ENCODE measurements at places on chromosomes 11 and 22.

DNA sequence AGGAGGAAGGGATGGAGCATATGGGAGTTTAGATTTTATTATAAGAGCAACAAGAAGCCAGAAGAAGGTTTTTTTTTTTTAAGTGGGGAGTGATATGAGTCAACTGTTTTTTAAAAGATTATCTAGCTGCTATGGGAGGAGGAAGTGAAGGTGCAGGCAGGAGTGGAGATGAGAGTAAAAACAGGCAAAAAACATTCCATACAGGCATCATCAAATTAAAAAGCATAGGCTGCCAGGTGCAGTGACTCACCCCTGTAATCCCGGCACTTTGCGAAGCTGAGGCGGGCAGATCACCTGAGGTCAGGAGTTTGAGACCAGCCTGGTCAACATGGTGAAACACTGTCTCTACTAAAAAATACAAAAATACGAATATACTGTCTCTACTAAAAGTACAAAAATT, 368.4 kb upstream of the MTNR1B start:
- no peak overlapping the region for H3K4me3 ChIP-seq
- no peak for DNase-seq
- no peaks in the 10 kb centered on the region for H3K36me3 ChIP-seq
- no peaks in the 10 kb centered on the region for H3K4me1 ChIP-seq
- no peaks in the 10 kb centered on the region for H3K27me3 ChIP-seq

DNA sequence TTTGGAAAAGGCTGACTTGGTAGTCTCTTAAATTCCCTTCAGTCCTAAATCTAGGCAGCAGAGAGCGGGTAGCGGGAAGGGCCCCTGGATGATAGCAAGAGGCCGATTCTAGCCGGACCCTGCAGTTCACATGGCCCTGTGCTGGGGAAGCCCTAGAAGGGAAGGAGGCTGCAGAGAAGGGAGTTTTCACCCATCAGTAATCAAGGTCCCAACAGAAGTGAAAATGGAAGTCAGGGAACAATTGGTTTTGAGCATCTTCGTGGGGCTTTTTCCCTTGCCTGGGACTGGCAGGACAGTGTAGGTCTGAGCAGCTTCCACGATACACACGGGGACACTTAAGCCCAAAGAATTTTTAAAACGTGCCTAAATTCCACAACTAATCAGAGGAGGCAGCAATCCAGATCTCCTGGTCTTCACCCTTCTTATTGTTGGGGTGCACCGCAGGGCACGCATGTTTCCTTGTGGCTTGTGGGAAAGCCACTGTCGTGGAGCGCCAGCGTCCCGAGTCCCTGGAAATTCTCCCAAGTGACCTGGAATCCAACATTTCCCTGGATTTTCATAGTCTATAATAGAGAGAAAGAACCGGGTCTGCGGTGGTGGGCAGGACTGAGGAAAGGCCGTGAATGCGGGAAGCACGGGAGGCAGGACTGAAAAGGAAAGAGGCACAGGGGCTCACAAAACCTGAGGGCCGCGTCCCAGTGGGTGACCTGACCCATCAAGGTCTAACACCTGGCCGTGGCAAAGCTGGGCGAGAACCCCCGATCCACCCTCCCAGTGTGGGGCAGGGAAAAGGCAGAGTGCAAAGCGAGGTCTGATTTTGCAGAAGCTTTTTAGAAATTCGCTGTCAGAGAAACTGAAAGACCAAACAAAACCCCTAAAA, 846 bp upstream of the OAF start:
- peaks cover 15% of the 10 kb centered on the region for H3K4me1 ChIP-seq
- no peak for DNase-seq
- H3K4me3 ChIP-seq: peak overlapping the region; percentile 91
- no peak overlapping the region for H3K27ac ChIP-seq
- H3K36me3 ChIP-seq: no peaks in the 10 kb centered on the region
- no peaks in the 10 kb centered on the region for H3K27me3 ChIP-seq

- H3K4me3 ChIP-seq: peak overlapping the region; percentile 95
- no peaks in the 10 kb centered on the region for H3K36me3 ChIP-seq
- no peaks in the 10 kb centered on the region for H3K27me3 ChIP-seq
- H3K27ac ChIP-seq: peak overlapping the region; percentile 87
These were observed 465 bp downstream of the MAPK1 start for GRCh38 chr22:21866833-21867527.

GRCh38 chr11:66866511-66866986, 9.7 kb downstream of the LRFN4 start:
- H3K27me3 ChIP-seq: no peaks in the 10 kb centered on the region
- no peak for DNase-seq
- no peak overlapping the region for H3K27ac ChIP-seq
- peaks cover 3% of the 10 kb centered on the region for H3K36me3 ChIP-seq
- H3K4me3 ChIP-seq: no peak overlapping the region

GRCh38 chr22:35523167-35523947, 17.3 kb upstream of the RASD2 start:
- H3K4me3 ChIP-seq: no peak overlapping the region
- DNase-seq: no peak
- H3K27me3 ChIP-seq: no peaks in the 10 kb centered on the region

DNA sequence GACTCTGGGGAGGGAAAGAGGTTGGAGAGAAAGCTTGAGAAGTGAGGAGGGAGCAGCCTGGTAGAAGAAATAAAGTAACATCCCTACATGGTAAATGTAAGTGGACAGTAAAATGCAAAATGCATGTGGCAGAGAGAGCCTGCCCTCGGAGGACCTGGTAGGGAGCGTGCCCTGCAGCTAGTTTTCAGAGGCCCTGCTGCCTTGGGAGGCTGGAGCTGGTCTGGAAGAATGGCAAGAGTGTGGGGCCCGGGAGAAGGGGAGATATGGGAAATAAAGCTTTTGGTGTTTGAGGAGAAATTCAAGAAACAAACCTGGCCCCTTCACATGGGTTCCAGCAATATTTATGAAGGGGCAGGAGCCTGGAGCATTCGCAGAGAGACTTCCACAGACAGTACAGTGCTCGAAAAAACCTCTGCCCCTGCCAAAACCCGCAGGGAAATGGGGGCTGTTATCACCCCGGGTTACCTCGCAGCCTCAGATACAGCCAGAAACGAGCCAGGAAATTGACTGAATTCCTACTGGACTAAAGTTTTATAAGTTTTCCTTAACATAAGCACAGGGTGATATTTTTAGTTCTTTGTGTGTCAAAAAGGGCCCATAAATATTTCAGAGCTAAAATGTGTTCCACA, 363.0 kb downstream of the TENM4 start:
- H3K4me3 ChIP-seq: no peak overlapping the region
- no peaks in the 10 kb centered on the region for H3K4me1 ChIP-seq
- DNase-seq: no peak
- H3K27me3 ChIP-seq: no peaks in the 10 kb centered on the region
- no peaks in the 10 kb centered on the region for H3K36me3 ChIP-seq

- DNase-seq: no peak
- H3K4me1 ChIP-seq: no peaks in the 10 kb centered on the region
- H3K4me3 ChIP-seq: no peak overlapping the region
- no peaks in the 10 kb centered on the region for H3K27me3 ChIP-seq
These were observed 29.1 kb upstream of the TXNRD2 start for GRCh38 chr22:19970479-19971275.

GRCh38 chr11:45884596-45885185, 760 bp upstream of the MAPK8IP1 start:
- no peak for DNase-seq
- no peaks in the 10 kb centered on the region for H3K27me3 ChIP-seq
- H3K4me3 ChIP-seq: no peak overlapping the region
- peaks cover 6% of the 10 kb centered on the region for H3K4me1 ChIP-seq
- H3K36me3 ChIP-seq: peaks cover 25% of the 10 kb centered on the region
- no peak overlapping the region for H3K27ac ChIP-seq

DNA sequence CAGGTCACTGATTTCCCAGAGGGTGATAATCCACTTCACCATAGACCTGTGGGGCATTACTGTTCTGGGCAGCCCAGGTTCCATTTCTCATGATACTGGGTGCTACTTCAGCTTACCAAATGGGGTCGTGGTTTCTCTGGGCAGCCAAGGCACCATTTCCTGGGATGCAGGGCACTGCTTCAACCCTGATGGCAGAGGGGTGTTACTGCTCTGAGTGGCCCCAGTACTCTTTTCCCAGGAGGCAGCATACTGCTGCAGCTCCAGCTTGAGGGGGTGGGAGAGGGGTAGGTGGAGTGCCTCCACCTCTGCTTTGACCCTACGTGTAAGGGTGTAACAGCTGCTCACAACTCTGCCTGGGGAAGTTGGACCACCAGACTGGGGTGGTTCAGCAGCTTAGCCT, 51.1 kb downstream of the PRMT3 start:
- H3K36me3 ChIP-seq: no peaks in the 10 kb centered on the region
- no peak overlapping the region for H3K4me3 ChIP-seq
- no peaks in the 10 kb centered on the region for H3K27me3 ChIP-seq
- DNase-seq: no peak
